ENCODE measurements at places on chromosomes 11 and 22.

DNA sequence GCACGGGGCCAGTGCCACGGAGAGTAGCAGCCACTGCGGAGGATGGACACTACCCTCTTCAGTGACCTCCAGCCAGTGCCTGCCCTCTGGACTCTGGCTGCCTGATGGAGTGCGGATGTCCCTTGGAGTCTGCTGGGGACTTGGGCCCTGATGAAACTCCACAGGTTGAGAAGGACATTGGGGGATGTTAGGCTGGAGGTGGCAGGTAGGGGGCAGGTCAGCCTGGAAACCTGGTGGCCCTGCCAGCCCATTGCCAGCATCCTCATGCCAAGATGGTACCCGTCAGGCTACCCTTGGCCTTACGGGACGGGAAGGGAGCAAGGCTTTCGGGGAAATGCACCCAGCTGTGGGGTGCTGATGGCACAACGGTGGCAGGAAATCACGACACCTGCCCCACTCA lies 4.0 kb downstream of the CABP7 start:
- DNase-seq: no peak

GRCh38 chr22:19341500-19341899 lies 50.0 kb upstream of the CLTCL1 start:
- DNase-seq: no peak

DNA sequence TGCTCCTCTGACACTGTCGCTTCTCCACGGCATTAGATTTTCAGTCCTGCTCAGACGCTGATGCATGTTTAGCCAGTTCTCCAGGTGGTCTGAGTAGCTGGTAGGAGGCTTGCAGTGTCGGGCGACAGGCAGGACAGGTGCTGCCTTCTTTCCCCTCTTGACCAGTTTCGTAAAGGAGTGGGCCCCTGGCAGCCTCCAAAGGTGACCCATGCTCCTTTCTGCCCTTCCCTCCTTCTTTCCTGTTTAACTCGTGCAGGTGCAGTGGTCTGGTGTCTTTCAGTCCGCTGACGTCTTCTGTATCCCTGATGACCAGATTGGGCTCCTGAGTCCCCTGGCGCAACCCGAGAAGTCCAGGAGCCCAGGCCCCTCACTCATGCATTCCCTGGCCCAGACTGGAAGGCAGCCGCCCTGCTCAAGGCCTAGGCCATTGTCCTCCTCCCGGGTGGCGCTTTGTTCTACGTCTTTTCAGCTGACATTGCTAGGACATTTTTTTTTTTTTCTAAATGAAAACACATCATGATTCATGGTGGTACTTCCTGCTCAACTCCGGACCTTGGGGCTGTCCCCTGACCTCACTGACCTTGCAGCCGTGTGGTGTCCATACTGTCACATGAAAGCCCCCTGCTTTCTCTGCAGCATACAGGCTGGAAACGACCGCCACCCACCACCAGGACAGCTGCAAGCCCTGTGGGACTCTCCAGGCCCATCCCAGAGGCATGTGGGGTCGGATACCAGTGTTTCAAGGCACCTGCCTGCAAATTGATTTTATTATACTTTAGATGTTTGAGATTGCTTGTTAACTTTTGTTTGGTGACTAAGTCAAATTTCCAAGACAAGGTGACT lies 25.5 kb upstream of the TXNRD2 start:
- DNase-seq: peak; percentile 32

GRCh38 chr11:126898802-126899201 lies 101.8 kb downstream of the KIRREL3 start:
- no peak for DNase-seq

DNA sequence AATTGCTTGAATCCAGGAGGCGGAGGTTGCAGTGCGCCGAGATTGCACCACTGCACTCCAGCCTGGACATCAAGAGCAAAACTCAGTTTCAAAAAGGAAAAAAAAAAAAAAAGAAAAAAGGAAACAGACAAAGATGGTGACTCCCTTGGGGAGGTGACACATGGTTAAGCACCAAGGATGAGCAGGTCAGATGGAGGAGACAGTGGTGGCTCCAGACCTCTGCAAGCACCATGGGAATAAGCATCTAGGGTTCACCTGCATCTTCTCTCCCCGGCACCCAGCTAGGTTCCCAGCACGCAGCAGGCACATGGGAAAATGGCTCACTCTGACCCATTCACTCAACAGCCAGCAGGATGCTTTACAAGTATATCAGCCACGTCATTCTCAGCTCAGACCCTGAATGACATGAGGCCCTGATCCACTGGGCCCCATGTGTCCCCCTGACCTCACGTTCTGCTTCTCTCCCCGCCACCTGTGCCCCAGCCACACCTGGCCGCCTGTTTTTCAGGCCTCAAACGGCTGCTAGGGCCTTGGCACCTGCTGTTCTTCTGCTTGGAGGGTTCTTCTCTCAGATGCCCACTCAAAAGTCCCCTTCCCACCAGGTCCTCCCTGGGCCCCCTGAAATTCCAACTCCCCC lies 24.2 kb downstream of the A4GALT start:
- DNase-seq: no peak

DNA sequence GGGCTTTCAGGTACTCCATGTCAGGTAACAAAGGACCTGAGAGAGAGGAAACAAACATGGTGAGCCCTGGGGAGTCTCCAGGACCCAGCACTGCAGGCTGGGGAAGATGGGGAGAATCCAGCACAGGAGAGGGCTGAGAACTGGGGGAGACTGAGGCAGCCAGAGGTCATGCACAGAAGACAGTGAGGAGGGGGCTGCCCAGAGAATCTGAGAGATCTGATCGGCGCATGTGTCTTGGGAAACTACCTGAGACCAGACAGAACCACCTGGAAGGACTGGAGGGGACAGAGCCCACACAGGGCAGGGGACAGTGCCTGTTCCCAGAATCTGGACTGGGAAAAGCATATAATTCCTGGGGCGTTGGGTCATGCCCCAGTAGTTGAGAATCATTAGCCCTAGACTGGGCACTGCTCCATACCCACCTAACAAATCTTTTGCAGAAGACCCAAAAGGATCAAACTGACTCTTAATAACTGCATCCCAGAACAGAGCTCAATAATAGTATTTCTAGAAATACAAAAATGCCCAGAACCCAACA lies 20.0 kb upstream of the COMT start:
- DNase-seq: no peak
